Esophagus squamous epithelium (tissue), 5 donors: ENCODE measurements at places on chromosomes 1 and 21.

GRCh38 chr1:185917646-185918045 is 183.5 kb downstream of the HMCN1 start:
- DNase-seq, result no peak

DNA sequence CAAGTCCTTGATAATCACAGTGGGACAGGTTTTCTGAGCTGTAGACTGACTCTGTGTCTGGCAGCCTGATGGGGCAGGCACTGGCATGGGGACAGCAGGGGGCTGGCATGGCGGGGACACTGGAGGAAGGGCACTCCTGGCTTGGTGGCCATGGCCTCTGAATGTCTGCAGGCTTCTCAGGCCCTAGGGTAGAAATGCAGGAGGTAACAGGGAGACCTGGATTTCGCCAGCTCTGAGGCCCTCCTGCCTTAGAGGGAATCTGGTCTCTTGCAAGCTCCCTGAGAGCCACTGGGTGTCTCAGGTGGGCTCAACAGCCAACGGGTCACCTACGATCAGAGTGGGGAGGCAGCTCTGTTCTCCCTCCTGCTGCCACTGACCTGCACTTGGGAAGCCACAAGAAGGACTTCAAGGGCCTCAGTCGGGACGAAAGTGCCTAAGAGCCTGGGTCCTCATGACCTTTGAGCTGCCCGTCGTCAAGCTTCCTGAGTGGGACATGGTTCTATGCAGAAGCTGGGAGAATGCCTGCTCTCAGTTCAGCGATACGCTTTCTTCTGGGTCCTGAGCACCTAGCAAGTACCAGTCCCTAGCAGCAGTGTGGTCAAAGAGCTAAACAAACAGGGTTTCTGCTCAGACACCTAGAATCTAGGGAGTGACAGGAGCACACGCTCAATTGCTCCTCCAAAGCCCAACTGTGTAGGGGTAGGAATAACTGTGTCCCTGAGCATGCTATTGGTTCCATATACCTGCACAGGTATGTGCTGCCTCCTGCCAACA is 569.0 kb downstream of the PTPRU start:
- DNase-seq, result no peak

GRCh38 chr1:65728504-65728903 is 64.2 kb upstream of the PDE4B start:
- DNase-seq, result no peak

GRCh38 chr1:187042538-187042937 is 213.8 kb downstream of the PLA2G4A start:
- DNase-seq, result no peak

DNA sequence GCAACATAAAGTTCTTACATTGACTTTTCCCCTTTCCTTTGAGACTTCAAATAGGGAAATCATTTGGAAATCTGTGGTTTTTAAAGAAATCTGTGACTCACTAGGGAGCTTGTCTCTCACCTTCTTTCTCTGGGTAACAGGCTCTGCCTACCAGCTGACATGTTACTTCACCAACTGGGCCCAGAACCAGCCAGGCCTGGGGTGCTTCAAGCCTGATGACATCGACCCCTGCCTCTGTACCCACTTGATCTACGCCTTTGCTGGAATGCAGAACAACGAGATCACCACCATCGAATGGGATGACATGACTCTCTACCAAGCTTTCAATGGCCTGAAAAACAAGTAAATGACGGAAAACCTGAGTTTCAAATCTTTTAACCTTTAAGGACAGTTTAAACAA is 9.2 kb upstream of the CHIA start:
- no peak for DNase-seq

GRCh38 chr1:109191377-109191776 is 22.3 kb upstream of the SARS1 start:
- no peak for DNase-seq

GRCh38 chr1:185017966-185018365 is 27.4 kb upstream of the RNF2 start:
- DNase-seq, result no peak

GRCh38 chr1:6280761-6281451 is 20.0 kb upstream of the GPR153 start:
- DNase-seq, result no peak

DNA sequence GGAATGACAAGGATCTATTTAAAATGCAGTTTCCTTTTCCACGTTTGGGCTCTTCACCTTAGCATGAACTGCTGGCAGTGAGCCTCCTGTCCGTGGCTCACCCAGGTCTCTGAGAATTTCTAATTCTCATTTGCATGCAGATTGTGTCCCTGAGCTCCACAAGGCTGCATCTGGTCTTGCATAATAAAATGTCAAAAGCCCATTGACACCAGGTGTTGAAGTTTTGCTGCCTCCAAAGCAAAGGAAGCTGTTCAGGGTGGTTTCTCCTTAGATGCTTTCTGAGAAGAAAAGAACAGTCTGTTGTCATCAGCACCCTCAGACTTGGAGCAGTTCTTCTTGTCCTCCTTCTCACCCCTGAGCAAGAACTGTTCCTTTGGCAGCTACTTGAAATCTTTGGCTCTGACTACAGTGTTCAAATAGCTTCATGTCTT is 433.1 kb upstream of the KAZN start:
- DNase-seq, result no peak

GRCh38 chr1:180579961-180580611 is 21.3 kb downstream of the OVAAL start:
- no peak for DNase-seq

- DNase-seq, result no peak
Measured at GRCh38 chr1:169364948-169365347, 2.6 kb downstream of the NME7 start.

DNA sequence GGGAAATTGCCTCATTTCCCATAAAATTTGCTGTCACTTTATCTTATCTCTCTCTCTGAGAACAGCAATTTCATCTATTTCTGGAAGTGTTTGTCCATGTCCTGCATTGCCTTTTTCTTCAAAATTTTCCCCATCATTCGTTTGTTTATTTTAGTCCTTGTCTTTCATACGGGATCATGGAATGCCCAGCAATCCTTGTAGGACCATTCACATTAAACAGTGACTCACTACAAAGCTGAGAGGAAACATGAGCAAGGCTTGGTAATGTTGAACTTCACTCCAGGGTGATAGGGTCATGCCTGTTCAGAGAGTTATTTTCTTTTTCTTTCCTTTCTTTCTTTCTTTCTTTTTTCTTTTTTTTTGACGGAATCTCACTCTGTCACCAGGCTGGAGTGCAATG is 32.2 kb upstream of the HNRNPU start:
- DNase-seq, result no peak

DNA sequence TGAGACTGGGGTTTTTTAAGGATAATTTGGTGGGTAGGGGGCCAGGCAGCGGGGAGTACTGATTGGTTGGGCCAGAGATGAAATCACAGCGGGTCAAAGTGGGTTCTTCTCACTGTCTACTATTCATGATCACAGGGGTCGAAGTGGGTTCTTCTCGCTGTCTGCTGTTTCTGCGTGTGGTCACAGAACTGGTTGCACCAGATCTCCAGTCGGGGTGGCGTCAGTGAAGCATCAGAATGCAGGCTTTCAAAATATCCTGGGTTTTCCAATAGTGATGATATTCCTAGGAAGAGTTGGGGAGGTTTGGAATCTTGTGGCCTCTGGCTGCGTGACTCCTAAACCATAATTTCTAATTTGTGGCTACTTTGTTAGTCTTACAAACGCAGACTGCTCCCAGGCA is 45.1 kb downstream of the TRPM2 start:
- no peak for DNase-seq

GRCh38 chr1:55284856-55285255 is 69.7 kb upstream of the USP24 start:
- no peak for DNase-seq

DNA sequence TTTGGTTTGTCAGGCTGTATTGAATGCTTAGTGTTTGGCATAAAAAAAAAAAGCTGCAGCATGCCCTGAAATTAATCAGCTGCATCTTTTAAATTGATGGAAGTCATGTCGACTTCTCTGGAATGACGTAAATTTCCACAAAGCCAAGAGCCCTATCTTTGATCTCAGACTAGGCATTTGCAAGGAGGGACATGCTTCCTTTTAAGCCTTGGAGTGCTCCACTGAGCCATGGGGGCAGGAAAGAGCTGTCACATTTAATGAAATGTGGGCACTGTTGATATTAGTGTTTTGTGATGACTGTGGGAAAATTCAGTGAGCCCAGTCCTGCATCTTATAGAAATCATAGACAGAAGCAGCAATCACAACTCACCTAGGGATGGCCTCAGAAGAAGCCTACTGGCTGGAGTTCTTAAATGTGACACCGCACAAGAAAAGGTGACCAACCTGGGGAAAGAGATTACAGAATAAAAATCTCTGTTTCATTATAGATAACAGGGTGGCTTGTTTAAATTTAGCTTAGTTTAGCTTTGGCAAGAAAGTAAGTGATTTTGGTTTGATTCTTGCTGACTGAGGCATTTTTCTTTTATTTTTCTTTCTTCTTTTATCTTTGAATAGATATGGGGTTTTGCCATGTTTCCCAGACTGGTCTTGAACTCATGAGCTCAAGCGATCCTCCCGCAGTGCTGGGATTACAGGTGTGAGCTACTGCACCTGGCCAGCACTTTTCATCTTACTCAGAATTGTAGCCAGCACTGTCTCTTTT is 188.2 kb downstream of the HHAT start:
- DNase-seq, result no peak

DNA sequence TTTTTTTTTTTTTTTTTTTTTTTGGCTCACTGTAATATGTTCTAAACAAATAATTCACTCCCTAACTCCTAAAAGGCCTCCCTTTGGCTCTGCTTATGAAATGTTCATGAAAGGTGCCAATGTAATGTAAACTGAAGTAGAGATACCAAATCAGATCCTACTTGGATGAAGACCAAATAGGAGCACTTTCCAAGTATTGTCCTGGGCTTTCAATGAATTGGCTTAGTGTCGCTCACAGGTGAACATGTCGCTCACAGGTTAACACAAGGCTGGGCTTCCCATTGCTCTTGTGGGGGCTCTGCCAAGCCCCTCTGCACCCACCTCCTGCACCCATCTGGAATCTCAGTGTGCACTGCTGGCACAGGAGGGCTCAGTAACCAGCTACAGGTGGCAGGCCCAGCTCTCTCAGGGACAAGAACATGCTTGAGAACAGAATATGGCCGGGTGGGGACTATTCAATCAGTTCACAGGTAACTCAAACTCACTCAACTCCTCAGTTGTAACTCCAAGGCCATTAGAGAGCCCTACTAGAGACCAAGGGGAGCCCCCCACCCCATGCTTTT is 10.6 kb upstream of the CD58 start:
- DNase-seq, result no peak

DNA sequence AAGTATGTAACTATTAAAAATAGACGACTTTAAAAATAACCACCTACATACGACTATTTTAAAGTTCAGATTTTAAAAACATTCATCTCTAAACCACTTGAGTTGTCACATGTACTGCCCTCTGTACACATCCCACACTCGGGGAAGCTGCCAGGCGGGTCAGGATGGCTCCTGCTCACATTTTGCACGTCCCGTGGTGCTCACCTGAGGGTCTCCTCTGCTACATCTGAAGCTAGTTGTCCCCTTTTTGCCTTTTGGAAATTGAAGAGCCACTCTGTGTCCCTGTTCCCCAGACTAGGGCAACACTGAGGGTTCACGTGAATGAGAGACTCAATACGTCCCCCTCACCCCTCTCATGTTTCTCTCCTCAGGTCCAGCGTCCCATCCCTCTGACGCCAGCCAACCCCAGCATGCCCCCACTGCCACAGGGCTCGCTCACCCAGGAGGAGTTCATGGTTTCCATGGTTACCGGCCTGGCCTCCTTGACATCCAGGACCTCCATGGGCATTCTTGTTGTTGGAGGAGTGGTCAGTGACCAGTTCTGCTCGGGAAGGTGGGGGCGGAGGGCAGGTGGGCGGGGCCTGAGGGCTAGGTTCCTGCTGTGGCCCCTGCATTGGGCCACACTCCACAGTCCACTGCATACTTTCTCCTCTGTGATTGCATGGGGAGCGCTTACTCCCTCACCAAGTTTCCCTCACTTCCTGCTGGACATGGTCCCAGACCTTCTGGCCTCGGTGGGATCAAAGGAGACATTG is 13.0 kb upstream of the MIIP start:
- no peak for DNase-seq

GRCh38 chr21:34996304-34997101 is 52.6 kb downstream of the RUNX1 start:
- DNase-seq, result no peak

GRCh38 chr1:11078631-11079030 is 18.8 kb upstream of the SRM start:
- DNase-seq, result no peak

- DNase-seq, result no peak
Measured at GRCh38 chr1:2228157-2228594, at the start of gene SKI. Gene SKI, plus strand, starts transcription at chr1:2228319. Its CDS starts 448 bp downstream, at chr1:2228767.

GRCh38 chr21:43944078-43944633 is 68.0 kb upstream of the TRAPPC10 start:
- no peak for DNase-seq

- no peak for DNase-seq
Measured at GRCh38 chr1:165543532-165544438, at the start of gene LRRC52. Gene LRRC52, plus strand, starts transcription at chr1:165544000. Its CDS starts 297 bp downstream, at chr1:165544297.

- DNase-seq, result no peak
Measured at GRCh38 chr1:119114786-119115185, 25.7 kb downstream of the WARS2 start.

DNA sequence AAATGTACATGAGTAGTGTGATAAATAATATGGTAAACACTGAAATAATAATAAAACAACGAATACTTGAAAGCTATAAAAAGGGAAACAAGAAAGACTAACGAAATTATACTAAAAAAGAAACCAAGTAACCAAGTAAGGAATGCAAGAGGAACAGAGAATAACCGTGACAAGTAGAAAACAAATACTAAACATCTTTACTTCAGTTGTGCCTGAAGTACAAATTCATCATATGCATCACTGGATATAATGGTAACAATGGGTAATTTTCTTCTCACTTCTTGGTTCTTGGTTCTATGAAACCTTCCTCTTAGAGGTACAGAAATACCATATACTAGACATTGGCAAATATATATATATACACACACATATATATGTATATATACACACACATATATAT is 1093.6 kb upstream of the B3GALT2 start:
- no peak for DNase-seq

- DNase-seq, result no peak
Measured at GRCh38 chr1:161531986-161532643, 7.8 kb downstream of the HSPA6 start.

- no peak for DNase-seq
Measured at GRCh38 chr1:27350663-27351540, 9.1 kb downstream of the SYTL1 start.

- DNase-seq, result no peak
Measured at GRCh38 chr1:102107441-102107840, 110.7 kb upstream of the OLFM3 start.

DNA sequence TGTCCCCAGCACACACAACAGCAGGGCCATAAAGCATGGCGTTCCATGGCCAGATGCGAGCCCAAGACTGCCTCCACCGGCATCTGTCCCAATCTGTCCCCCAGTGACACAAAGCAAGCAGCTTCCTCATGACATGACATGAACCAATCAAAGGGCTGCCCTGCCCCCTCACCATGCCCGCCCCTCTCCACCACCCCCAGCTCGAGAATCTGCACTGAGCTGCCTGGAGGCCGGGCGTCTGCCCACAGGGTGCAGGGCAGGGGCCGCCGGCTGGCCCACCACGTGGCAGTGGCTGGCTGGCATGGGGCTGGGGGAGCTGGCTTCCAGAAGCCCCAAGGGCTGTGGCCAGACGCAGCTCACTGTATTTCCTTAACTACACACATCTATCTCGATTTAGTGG is 27.8 kb downstream of the WNT9A start:
- DNase-seq, result no peak
